ENCODE measurements at places on chromosomes 6 and 20. TPM values are rescaled to one million over a fixed set of nuclear protein-coding genes. Genes with fewer than 3 reads are reported as not detected.

The LPA gene
- total RNA-seq: not detected

The MTFR2 gene
- total RNA-seq: 11.3 TPM

The TRIM31 gene
- total RNA-seq: not detected

The TRAPPC3L gene
- total RNA-seq: 0.10 TPM

The LZTS3 gene
- 4.8 TPM for total RNA-seq

The CRIP3 gene
- total RNA-seq: not detected

The TMEM217 gene
- total RNA-seq: 7.8 TPM

The FAM209B gene
- total RNA-seq: not detected

The SEL1L2 gene
- total RNA-seq: not detected

The VGLL2 gene
- total RNA-seq: not detected

The IPCEF1 gene
- 0.34 TPM for total RNA-seq

The PRDM13 gene
- not detected for total RNA-seq

The C6orf89 gene
- total RNA-seq: 31.7 TPM

The ANKRD66 gene
- total RNA-seq: not detected

The TFAP2A gene
- total RNA-seq: not detected

The PPIL6 gene
- total RNA-seq: not detected

The CD83 gene
- total RNA-seq: 1.9 TPM

The RNASET2 gene
- total RNA-seq: 23.0 TPM

The MYLIP gene
- 7.9 TPM for total RNA-seq

The PEDS1 gene
- 59.4 TPM for total RNA-seq

The TGM3 gene
- not detected for total RNA-seq

The MAPK13 gene
- 5.9 TPM for total RNA-seq

The GSTA2 gene
- total RNA-seq: not detected

The C6orf141 gene
- 10.6 TPM for total RNA-seq

The DNPH1 gene
- total RNA-seq: 96.9 TPM

The TBXT gene
- not detected for total RNA-seq

The PNPLA1 gene
- not detected for total RNA-seq

The DEK gene
- 130 TPM for total RNA-seq

The MACROD2 gene
- not detected for total RNA-seq

The ADGB gene
- total RNA-seq: not detected

The PKHD1 gene
- not detected for total RNA-seq

The EPPIN gene
- total RNA-seq: not detected

The CALHM5 gene
- total RNA-seq: 4.4 TPM

The TMEM14C gene
- 173 TPM for total RNA-seq

The ARFGEF3 gene
- 5.3 TPM for total RNA-seq
